ENCODE measurements at places on chromosomes 16 and 17. TPM values are rescaled to one million over a fixed set of nuclear protein-coding genes. Genes with fewer than 3 reads are reported as not detected.
A peak's percentile ranks its signal among the peaks of the same experiment; 100 is the strongest.

Gene NOS2
- total RNA-seq, result 0.05 TPM

GRCh38 chr17:36697903-36698530 is 96.6 kb downstream of the MRM1 start:
- DNase-seq, result no peak

DNA sequence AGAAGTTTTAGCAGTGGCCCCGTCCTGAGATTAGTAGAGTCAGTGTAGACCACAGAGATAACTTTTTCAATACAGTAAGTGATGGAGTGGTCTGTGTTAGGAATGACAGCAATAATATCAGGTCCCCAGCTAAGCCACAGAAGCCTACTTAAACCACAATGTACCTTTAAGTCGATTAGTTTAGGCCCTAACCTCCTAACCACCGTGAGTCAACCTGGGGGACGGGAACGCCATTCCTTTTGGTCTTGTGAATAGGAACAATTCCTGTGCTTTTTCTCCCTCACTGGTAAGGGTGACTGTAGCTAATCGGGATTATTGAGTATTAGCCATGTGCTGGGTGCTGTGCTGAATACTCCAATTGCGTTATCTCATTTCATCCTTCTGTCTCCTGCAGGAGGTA is 14.0 kb downstream of the YPEL2 start:
- DNase-seq, result no peak

DNA sequence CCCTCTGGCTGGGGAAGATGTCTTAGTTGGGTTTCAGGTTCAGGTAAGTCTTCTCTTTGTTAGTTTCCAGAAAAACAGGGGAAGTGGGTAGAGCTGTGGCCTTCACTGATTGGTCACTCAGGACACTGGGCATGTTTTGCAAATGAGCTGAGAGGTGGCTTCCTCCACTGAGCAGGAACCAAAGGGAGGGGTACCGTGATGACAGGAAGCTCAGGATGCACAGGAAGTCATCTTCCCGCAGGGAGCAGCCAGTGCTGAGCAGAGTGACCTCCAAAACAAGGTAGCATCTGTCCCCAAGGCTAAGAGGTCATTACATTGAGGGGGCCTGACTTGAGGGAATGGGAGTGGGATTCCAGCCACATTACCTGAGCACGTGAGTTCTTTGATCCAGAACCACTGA is 5.6 kb downstream of the NT5C start:
- no peak for DNase-seq

Gene PTX4
- total RNA-seq, result 0.21 TPM

GRCh38 chr16:49652456-49653172 is 203.3 kb downstream of the ZNF423 start:
- DNase-seq, result peak; percentile 78

- DNase-seq, result no peak
Observed at GRCh38 chr17:81527591-81528383, at the start of gene FSCN2. TSS of gene FSCN2 (plus strand) at chr17:81528377. CDS start at chr17:81528532, 155 bp downstream.

DNA sequence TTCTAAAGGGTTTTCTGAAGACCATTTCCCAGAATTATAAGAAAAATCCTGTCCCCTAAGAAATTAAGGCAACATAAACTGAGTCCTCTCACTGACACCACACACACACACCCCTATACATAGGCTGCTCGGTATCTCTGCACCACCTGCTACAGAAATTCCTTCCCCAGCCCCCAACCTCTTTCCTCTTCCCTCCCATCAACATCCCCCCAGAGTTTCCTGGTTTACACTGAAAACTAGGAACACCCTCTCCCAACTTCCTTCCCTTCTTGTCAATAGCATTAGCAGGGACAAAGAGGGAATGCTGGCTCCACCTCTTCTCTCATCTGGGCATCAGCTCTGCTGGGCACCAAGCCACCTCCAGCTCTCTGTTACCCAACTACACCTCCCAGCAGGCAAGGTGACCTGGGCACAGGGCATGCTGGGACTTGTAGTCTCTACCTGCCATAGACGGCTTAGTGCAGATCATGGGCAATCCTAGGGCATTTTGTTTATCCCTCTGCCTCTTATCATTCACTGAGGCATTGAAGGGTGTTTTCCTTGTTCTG is 15.7 kb downstream of the CAVIN1 start:
- DNase-seq, result peak; percentile 90

Gene TBC1D3
- not detected for total RNA-seq

- no peak for DNase-seq
Observed at GRCh38 chr17:65345261-65346005, 208.3 kb downstream of the RGS9 start.

DNA sequence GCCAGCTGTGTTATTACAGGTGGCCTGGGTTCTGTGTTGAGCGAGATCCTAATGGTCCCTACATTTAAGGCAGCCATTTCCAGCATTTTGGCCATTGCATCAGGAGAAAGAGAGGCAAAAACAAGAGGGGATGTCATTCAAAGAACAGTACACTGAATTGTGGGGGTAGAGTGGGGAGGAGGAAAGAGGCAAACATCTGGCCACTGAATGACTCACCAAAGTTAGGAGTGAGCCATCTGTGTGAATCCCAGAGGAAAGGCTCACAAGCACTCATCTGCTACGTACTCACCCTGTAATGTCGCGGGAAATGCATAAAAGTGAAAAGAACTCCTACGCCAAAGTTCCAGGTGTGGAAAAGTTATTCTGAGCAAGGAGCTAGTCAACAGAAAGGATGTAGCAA is 16.7 kb downstream of the KRABD2 start:
- DNase-seq, result no peak

All from left cardiac atrium (tissue), 4 donors.